ENCODE measurements at places on chromosomes 3 and 15.

GRCh38 chr15:67146875-67147381 is 81.5 kb downstream of the SMAD3 start:
- no peak for DNase-seq

DNA sequence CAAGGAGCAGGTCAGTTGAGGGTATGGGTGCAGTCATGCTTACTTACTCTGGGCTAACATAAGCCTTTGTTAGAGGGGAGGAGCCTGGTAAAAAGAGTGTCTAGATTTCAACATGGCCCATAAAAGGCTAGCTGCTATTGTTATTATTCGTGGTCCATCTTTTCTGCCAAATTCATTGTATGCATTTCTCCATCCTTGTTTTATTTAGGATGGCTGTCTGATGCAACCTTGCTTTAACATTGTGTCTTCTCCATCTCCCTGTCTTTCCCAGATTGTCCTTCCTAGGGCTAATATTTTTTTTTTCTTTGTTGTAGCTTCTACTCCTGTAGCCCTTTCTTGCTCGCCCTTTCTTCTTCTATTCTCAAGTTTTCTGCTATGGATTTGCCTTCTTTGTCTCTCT is 12.6 kb downstream of the RBMS3 start:
- no peak for DNase-seq

GRCh38 chr3:103127737-103128136 is 692.9 kb downstream of the ZPLD1 start:
- no peak for DNase-seq

DNA sequence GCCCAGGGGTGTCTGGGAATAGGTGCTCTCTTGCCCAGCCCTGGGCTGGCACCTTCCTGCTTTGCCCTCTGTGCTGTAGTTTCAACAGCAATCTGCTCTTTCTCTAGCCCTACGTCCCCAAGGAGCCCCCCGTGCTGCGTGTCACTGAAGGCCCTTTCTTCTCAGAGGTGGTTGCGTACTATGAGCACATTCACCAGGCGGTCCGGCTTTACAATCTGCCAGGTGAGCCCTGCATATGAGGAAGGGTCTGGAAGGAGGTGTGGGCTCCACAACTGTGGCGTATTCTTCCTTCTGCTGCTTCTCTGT is 9.6 kb downstream of the MAN2A2 start:
- DNase-seq: no peak

DNA sequence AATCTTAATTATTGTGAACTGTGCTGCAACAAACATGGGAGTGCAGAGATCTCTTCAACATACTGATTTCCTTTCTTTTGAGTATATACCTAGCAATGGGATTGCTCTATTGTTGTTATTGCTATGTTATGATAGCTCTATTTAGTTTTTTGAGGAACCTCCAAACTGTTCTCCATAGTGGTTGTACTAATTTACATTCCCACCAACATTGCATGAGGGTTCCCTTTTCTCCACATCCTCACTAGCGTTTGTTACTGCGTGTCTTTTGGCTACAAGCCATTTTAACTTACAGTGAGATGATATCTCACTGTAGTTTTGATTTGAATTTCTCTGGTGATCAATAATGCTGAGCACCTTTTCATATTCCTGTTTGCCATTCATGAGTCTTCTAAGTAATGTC is 45.5 kb upstream of the TNFSF10 start:
- DNase-seq: no peak

- DNase-seq: no peak
Measured at GRCh38 chr3:175951047-175951694, 1092.0 kb downstream of the NAALADL2 start.

- DNase-seq: no peak
Measured at GRCh38 chr3:156760333-156760732, 65.8 kb upstream of the LEKR1 start.

DNA sequence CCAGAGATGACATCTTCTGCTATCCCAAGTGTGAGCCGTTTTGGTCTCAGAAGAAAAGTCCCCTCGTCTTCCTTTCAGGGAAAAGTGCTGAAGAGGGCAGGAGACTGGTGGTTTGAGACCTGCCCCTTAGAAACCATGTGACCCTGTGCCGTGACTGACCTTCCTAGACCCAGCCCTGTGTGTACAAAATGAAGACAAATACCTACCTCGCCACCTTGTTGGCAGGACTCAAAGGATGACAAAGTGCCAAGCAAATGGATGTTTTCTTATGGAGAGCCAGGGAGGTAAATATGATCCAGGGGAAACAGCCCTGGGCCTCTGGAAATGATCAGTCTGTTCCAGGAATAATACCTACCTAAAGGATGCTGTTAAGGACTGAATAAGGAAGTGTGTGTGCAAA is 41.3 kb downstream of the FAM174B start:
- no peak for DNase-seq

DNA sequence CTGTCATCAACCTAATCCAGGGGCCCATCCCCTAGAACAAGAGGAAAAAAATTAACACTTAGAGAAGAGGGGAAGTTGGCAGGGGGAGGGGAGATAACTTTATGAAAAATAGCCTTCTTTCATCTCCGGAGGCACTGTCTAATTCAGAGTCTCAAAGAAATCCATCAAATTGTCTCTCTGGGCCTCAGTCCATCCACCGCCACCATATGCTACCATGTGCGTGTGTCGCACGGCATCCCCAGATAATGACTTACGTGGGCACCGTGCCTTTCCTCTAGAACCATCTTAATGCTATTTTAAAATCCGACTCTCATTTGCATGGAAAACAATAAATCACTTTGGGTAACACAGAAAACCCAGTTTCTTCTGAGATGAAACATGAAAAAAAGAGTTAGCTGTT is 619.7 kb downstream of the FHIT start:
- no peak for DNase-seq

- DNase-seq: no peak
Measured at GRCh38 chr3:140334132-140334929, 343.5 kb upstream of the TRIM42 start.

DNA sequence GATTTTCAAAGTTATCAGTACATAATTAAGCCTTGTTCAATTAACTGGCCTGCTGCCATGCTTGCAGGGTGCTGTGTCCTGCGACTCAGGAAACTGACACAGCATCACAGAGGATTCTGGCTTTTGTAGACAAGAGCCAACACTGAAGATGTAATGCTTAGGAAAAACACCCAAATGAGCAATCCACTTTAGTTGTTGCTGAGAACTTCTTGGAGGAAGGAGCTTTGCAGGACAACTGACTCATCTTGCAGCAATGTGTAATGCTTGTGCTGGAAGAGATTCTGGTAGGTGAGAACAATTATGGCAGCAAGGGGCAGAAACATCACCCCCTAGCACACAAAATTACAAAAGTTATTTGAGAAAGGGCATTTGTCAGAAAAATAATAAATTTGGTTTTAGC is 67.6 kb downstream of the NLGN1 start:
- DNase-seq: no peak

GRCh38 chr3:46867550-46867898 is 4.3 kb upstream of the MYL3 start:
- no peak for DNase-seq

GRCh38 chr3:14235912-14236295 is 57.3 kb downstream of the LSM3 start:
- no peak for DNase-seq

DNA sequence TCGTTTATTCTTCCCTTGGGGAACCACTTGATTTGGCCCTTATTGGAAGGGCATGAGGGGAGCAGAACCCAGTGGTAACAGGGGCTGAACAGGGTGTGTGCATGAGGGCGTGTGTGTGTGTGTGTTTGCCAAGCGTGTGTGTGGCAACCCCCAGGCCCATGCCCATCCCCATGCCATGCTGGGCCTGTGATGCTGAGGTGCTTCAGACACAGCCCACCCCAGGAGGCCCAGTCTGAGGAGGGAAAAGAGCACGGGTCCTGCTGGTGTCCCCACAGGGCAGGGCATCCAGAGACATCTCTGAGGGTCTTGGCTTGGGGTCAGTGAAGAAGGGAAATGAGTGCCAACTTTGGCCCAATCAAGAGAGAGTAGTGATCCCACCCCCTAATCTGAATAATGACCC is 71.6 kb downstream of the RASGRF1 start:
- DNase-seq: no peak
